Right lobe of liver (tissue), 6 donors: ENCODE measurements at places on chromosomes 4 and X. TPM values are rescaled to one million over a fixed set of nuclear protein-coding genes. Genes with fewer than 3 reads are reported as not detected.

DNA sequence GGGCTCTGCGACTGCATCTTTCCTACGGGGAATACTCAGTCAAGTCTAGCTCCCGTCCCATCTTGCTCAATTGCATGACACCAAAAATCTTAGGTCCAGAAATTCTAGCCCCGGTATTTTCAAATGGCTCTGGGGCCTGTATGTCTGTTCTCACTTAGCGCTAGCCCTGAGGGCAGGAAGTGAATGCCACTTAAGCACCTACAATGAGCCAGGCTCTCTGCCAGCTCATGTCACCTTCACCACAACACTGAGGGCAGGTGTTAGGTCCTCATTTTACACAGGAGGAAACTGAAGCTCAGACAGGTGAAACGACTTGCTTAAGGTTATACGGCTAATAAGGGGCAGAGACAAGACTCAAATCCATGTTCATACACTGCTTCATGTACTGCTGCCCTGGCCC, 282.8 kb downstream of the PPP1R2C start:
- H3K36me3 ChIP-seq, result no peaks in the 10 kb centered on the region
- no peak overlapping the region for H3K27ac ChIP-seq
- H3K27me3 ChIP-seq, result no peaks in the 10 kb centered on the region
- no peaks in the 10 kb centered on the region for H3K4me1 ChIP-seq
- DNase-seq, result no peak

DNA sequence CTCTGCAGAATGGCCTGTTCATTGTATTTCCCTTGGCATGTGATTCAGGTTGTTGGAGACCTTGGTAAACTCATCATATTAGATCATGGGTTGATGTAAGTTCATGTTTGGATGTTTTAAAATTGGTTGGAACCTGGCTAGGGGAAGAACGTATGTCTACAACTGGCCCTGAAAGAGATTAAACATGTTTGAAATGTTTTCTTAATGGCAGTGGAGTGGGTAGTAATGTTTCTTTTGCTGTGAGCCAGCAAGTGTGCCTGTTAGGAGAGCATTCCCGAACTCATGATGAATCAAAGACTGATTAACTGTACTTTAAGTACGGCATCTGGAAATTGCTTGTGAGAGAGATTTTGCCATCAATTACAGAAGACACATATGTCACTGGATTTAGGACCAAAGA, 44.5 kb upstream of the SLC4A4 start:
- no peak overlapping the region for H3K4me3 ChIP-seq
- no peak overlapping the region for H3K27ac ChIP-seq
- DNase-seq, result no peak
- H3K36me3 ChIP-seq, result no peaks in the 10 kb centered on the region
- no peaks in the 10 kb centered on the region for H3K4me1 ChIP-seq

DNA sequence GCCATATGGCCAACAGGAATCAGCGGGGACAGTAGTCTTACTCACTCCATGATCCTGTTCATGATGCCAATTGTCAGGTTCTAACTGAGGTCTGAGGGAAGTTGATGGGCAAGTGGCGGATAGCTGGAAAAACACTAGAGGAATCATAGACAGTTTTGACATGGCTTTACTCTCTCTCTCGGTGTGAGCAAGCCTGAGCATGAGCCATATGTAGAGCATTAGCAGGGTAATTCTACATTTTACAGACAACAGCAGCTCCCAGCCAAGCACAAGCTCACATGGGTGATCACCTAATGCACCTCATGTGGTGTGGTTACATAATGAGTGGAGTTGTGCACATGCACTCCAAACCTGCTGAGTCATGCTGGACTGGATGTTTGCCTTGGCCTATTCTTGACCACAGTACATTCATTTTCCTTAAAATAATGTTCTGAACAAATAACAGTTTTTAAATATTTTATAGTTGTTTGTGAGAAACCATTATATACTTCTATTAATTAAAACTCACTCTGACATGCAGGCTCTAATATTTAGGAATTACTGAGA, 429.2 kb downstream of the GPAT3 start:
- no peaks in the 10 kb centered on the region for H3K36me3 ChIP-seq
- H3K27ac ChIP-seq, result no peak overlapping the region
- no peak overlapping the region for H3K4me3 ChIP-seq
- no peak for DNase-seq
- no peaks in the 10 kb centered on the region for H3K27me3 ChIP-seq

GRCh38 chrX:72089254-72089653, 42.5 kb downstream of the RTL5 start:
- H3K36me3 ChIP-seq, result no peaks in the 10 kb centered on the region
- no peak overlapping the region for H3K4me3 ChIP-seq
- no peaks in the 10 kb centered on the region for H3K4me1 ChIP-seq
- no peak overlapping the region for H3K27ac ChIP-seq
- DNase-seq, result no peak
- H3K27me3 ChIP-seq, result no peaks in the 10 kb centered on the region

GRCh38 chr4:30056016-30056766, 664.0 kb upstream of the PCDH7 start:
- no peaks in the 10 kb centered on the region for H3K36me3 ChIP-seq
- H3K27ac ChIP-seq, result no peak overlapping the region
- DNase-seq, result no peak
- H3K4me1 ChIP-seq, result no peaks in the 10 kb centered on the region
- no peak overlapping the region for H3K4me3 ChIP-seq
- no peaks in the 10 kb centered on the region for H3K27me3 ChIP-seq

- no peak overlapping the region for H3K4me3 ChIP-seq
- H3K4me1 ChIP-seq, result no peaks in the 10 kb centered on the region
- H3K27ac ChIP-seq, result no peak overlapping the region
- DNase-seq, result no peak
These were observed 32.2 kb downstream of the DHRSX start for GRCh38 chrX:2468261-2469195.

DNA sequence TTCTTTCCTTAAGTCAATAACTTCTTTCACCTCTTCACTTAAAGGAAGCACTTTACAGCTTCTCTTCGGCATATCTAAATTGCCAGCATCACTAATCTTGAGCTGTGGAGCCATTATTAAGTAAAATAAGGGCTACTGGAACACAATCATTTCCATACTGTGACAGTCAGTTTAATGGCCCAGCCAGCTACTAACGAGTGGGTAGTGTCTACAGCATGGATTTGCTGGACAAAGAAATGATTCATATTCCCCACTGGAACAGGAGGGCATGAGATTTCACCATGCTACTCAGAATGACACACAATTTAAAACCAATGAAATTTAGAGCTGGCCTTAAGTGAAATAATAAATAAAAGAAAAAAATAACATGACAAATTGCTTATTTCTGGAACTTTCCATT, 72.1 kb downstream of the DDIT4L start:
- H3K27me3 ChIP-seq, result no peaks in the 10 kb centered on the region
- H3K36me3 ChIP-seq, result no peaks in the 10 kb centered on the region
- no peak overlapping the region for H3K27ac ChIP-seq
- H3K4me3 ChIP-seq, result no peak overlapping the region
- H3K4me1 ChIP-seq, result no peaks in the 10 kb centered on the region

SPANXN3 gene
- total RNA-seq, result not detected
